Peyer's patch (tissue), 4 donors: ENCODE measurements at places on chromosomes 2 and 18.

DNA sequence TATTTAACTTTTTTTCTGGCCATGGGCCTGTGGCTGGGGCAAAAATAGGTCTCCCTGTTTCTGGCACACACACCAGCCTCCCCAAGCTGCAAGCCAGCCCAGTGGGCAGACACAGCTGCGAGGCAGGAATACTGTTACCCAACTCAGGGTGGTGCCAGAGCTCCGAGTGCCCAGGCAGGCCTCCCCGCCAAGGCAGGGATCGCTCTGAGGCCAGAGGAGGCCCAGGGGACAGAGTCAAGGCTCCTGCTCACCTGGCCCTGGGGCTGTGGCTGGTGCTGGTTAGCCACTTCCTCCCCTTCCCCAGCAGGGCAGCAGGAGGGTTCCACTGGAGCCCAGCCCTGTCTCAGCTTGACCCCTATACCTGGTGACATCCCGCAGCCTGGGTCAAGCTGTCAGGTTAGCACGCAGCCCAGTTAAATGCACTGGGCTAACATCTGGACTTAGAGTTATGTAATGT, 67.1 kb upstream of the EPAS1 start:
- no peak overlapping the region for H3K27ac ChIP-seq
- no peak for DNase-seq
- H3K4me1 ChIP-seq: peaks cover 5% of the 10 kb centered on the region
- H3K4me3 ChIP-seq: no peak overlapping the region
- no peaks in the 10 kb centered on the region for H3K36me3 ChIP-seq

DNA sequence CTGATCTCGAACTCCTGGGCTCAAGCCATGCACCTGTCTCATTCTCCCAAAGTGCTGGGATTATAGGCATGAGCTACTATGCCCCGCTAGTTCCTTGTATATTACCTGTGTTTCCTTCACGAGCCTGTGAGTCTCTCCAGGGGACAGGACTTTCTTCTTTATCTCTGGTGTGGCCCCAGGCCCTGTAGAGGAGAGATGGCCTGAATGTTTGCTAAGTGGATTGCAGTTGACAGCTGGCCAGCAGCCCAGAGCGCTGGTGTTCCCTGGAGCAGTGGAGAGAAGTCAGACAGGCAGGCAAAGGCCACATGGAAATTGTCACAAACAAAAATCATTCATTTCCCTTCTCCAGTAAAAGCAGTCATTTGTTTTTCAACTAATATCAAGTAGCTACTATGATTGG, 17.9 kb downstream of the LPIN1 start:
- H3K27me3 ChIP-seq: no peaks in the 10 kb centered on the region
- H3K4me3 ChIP-seq: no peak overlapping the region
- H3K27ac ChIP-seq: no peak overlapping the region
- no peaks in the 10 kb centered on the region for H3K36me3 ChIP-seq

GRCh38 chr18:49704334-49704733, 109.0 kb downstream of the ACAA2 start:
- no peaks in the 10 kb centered on the region for H3K36me3 ChIP-seq
- DNase-seq: no peak

GRCh38 chr2:39007875-39008504, 112.9 kb downstream of the SOS1 start:
- H3K27me3 ChIP-seq: no peaks in the 10 kb centered on the region
- no peaks in the 10 kb centered on the region for H3K4me1 ChIP-seq
- H3K4me3 ChIP-seq: no peak overlapping the region
- no peaks in the 10 kb centered on the region for H3K36me3 ChIP-seq
- H3K27ac ChIP-seq: no peak overlapping the region

DNA sequence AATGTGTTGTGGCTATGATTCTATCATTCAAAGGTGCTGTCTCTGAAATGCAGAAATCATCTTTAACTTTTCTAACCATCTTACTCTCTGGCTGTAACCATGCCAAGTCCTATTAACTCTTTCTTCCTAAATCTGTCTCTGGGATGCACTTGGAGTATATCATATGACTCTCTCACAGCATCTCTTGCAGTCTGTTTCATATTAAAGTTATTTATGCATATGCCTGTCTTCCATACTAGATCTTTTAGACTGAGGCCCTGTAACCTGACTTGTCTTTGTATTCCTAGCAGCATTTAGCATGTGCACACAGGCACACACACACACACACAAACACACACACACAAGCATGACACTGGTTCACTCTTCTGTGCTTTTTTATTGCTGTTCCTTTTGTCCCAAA, 320.6 kb downstream of the ETAA1 start:
- H3K27me3 ChIP-seq: no peaks in the 10 kb centered on the region
- no peaks in the 10 kb centered on the region for H3K4me1 ChIP-seq
- no peak overlapping the region for H3K4me3 ChIP-seq

DNA sequence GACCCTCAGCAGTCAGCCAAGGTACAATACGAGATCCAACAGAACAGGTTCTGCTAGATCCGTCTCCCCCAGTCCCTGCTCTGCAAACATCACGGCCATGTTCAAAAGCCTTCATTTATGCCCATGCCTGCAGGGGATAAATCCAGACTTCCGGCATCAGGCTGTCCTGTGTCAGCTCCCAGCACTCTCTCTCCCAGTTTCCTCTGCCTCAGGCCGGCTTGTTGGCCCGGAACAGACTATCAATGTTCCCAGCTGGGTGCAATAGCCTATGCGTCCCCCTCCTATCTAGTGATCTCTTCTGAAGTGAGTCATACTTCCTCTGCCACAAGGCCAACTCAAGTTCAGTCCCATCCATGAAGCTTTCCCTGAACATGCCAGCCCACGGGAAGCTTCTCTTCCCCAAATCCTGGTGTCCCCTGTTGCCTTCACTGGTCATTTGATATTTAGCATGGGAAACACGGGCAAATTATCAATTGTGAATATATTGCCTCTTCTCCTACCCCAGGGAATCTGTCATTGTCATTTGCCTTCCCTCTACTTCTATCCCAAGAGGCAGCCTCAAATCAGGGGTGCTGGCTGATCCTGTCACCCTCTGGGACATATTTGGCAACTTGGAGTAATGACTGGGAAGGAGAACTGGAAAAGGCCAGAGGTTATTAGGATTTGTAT, 51.1 kb downstream of the CAPN13 start:
- H3K4me1 ChIP-seq: no peaks in the 10 kb centered on the region
- no peaks in the 10 kb centered on the region for H3K27me3 ChIP-seq
- H3K36me3 ChIP-seq: no peaks in the 10 kb centered on the region
- H3K27ac ChIP-seq: no peak overlapping the region
- H3K4me3 ChIP-seq: no peak overlapping the region

- no peak for DNase-seq
- no peaks in the 10 kb centered on the region for H3K36me3 ChIP-seq
- H3K27ac ChIP-seq: no peak overlapping the region
- H3K4me3 ChIP-seq: no peak overlapping the region
Observed at GRCh38 chr18:70469916-70470315, 181.1 kb downstream of the SOCS6 start.

DNA sequence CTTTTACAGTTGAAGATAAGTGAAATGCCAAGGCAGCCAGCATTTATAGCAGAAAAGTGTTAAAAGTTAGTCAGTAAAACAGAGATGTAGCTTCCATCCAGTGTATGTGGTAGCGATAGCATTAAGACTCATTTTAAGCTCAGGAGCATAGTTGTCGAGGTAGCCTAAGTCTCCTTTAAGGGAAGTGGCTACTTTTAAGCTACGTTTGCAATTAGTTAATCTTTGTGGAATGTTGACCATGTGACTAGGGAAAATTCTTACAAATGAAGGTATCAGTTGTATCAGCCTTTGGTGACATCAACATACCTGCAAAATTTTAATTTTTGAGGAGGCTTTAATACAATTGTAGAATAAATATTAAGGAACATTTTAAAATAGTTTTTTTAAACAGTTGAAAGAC, 61.9 kb downstream of the LHCGR start:
- no peak for DNase-seq
- H3K4me1 ChIP-seq: no peaks in the 10 kb centered on the region
- no peaks in the 10 kb centered on the region for H3K36me3 ChIP-seq
- H3K27ac ChIP-seq: no peak overlapping the region

GRCh38 chr2:148607566-148607965, 37.0 kb upstream of the EPC2 start:
- H3K27ac ChIP-seq: no peak overlapping the region
- H3K4me1 ChIP-seq: no peaks in the 10 kb centered on the region
- H3K36me3 ChIP-seq: no peaks in the 10 kb centered on the region
- no peak for DNase-seq
- H3K4me3 ChIP-seq: no peak overlapping the region

DNA sequence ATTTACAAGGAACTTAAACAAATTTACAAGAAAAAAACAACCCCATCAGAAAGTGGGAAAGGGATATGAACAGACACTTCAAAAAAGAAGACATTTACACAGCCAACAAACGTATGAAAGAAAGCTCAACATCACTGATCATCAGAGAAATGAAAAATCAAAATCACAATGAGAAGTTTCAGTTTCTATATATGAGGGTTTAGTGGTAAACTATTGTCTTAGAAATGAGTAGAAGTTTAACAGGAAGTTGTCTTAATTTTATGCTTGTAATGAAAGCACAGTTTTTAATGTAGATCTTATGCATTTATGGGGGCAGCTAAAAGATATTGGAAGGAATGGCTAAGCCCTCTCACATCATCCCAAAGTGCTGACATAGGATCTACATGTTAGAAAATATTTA, 325.4 kb downstream of the ERBB4 start:
- H3K4me3 ChIP-seq: no peak overlapping the region
- H3K27me3 ChIP-seq: no peaks in the 10 kb centered on the region
- no peaks in the 10 kb centered on the region for H3K36me3 ChIP-seq
- H3K4me1 ChIP-seq: no peaks in the 10 kb centered on the region

DNA sequence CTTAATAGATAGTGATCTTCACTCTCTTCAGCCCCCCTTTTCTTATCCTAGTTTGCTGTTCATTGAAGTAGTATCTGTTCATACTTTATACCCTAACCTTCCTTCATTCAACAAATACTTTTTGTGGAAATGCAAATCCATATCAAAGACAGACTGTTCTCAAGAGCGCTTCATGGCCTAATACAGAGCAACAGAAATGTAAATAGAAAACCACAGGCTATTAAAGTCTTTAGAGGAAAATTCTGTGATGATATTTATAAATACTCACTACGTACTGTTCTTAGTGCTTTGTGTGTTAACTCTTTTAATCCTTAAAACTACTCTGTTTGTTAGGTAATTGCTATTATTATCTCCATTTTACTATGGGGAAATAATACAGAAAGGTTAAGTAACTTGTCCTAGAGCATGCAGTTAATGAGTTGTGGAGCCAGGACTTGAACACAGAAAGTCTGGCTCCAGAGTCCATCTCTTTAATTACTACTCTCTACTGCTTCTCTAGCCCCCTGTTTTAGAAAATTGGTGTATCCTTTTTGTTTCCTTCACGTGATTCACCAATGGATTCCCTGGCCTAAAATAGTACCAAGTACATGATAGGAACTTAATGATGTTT, 2.9 kb downstream of the MDH1 start:
- no peaks in the 10 kb centered on the region for H3K27me3 ChIP-seq
- H3K4me1 ChIP-seq: no peaks in the 10 kb centered on the region
- peaks cover 28% of the 10 kb centered on the region for H3K36me3 ChIP-seq

DNA sequence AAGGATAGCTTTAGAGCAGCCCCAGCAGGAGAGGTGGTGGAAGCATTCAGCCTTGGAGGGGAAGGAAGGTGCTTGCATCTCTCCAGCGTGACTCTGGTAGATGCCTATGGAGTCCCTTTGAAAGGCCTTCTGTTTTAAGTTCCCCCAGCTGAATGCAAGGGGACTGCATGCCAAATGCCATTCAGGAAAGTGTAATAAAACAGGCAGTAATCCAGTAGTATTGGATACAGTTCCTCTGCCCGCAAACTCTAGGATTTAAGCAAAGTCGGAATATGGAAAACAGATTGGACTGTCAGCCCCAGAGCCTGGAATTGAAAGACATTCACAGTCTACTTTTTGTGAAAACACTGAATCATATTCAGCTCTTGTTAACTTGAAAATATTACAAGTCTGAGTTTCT, 125.2 kb upstream of the GAREM1 start:
- H3K4me1 ChIP-seq: no peaks in the 10 kb centered on the region
- H3K27me3 ChIP-seq: no peaks in the 10 kb centered on the region
- H3K4me3 ChIP-seq: no peak overlapping the region
- no peak for DNase-seq

DNA sequence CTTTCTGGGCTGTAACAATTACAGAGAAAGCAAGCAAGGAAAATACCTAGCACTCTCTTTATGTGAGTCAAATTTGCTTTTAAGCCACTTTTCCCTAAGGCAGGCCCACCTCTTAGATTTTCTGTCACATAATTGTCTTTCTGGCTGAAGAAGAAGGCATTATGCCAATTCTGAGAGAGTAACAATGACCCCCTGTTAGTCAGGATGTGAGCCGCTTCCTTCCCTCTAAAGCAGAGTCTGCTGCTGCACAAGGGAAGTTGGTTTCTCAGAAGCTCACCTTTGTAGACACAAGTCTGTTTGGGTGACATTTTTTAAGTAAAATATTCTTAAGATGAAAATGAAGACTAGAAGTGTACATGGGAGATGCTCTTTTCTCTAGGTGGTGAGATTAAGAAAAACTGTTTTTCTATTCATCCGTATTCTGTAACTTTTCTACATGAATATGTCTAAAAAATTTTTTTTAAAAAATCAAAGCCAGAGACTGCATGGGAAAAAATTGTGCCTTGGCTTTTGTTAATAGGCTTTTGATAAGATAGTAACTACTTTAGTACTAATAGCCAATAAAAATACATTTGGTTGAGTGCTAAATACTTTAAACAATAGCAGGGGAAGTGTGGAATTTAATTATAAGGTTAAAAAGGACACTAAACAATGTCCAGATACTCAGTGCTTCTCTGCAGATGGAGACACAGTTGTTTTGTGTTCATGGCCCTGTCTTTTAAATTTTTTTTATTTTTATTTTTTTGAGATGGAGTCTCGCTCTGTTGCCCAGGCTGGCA, 33.4 kb upstream of the VPS54 start:
- DNase-seq: no peak
- H3K4me1 ChIP-seq: no peaks in the 10 kb centered on the region
- no peaks in the 10 kb centered on the region for H3K27me3 ChIP-seq
- no peak overlapping the region for H3K4me3 ChIP-seq

DNA sequence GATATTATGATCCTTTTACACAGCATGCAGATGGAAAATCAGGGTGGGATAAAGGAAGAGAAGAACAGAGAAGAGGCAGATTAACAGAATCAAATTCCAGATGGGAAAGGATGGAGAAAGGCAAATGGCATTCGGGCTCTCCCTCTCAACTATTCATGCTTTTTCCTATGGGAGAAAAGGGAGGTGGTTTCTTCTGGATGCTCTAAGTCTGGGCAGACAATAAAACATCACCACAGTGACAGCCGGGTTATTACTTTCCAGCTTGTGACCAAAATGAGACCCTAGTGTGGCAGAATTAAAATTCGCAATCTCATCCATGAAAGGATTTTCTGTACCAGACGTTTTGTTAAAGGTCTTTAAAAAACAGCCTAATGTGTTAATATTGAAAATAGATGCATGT, 440.7 kb downstream of the RND3 start:
- no peak overlapping the region for H3K27ac ChIP-seq
- H3K36me3 ChIP-seq: no peaks in the 10 kb centered on the region
- H3K4me3 ChIP-seq: no peak overlapping the region
- H3K4me1 ChIP-seq: no peaks in the 10 kb centered on the region
- no peaks in the 10 kb centered on the region for H3K27me3 ChIP-seq
- no peak for DNase-seq

GRCh38 chr2:43155851-43156411, 70.5 kb downstream of the ZFP36L2 start:
- no peaks in the 10 kb centered on the region for H3K36me3 ChIP-seq
- H3K4me1 ChIP-seq: peaks cover 42% of the 10 kb centered on the region
- peak; percentile 82 for DNase-seq
- H3K27me3 ChIP-seq: no peaks in the 10 kb centered on the region
